Adrenal gland (tissue), 19 donors: ENCODE measurements at places on chromosomes 11 and 22. TPM values are rescaled to one million over a fixed set of nuclear protein-coding genes. Genes with fewer than 3 reads are reported as not detected.

Gene BCO2
- polyA plus RNA-seq: 40.4 TPM

DNA sequence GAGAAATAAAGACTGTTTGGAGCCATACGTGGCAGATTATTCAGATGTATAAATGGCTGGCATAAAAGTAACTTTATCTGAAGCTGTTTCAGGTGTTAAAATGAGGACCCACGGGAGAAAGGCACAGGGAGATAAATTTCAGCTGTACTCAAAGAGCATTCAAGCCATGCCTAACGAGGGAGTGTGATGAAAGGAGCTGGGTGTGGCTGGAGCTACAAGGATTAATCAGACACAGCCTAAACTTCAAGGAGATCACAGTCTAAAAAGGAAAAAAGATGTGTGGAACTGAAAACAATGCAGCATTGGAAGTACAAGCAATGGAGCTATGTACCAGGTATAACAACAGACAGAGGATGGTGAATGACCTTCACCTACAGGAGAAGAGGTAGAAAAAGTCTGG lies 120.8 kb upstream of the APOA1 start:
- DNase-seq: no peak

Gene ZBTB44
- polyA plus RNA-seq: 15.8 TPM

DNA sequence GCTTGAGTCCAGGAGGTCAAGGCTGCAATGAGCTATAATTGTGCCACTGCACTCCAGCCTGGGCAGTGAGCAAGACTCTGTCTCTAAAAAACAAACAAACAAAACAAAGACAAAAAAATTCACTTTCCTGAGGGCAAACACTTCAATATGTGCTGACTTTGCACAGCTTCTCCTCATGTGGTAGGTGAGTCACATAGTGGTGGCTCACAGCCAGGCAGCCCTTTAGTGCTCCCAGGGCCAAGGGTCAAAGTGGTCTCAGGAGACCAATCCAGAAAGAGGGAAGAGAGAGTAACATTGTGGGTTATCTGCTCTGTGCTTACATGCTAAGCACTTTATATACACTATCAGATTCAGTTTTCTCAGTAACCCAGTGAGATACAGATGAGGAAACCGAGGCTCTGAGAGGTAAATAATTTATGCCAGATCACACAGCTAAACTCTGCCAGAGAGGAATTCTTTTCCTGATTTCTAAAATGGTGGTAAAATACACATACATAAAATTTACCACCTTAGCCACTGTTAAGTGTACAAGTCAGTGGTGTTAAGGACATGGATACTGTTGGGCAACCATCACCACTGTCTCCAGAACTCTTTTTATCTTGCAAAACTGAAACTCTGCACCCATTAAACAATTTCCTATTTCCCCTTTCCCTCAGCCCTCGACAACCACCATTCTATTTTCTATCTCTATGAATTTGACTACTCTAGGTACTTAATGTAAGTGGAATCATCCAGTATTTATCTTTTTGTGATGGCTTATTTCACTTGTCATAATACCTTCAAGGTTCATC lies 231.7 kb upstream of the NARS2 start:
- DNase-seq: peak; percentile 61

- no peak for DNase-seq
These were observed 56.2 kb downstream of the RASSF10 start for GRCh38 chr11:13065200-13065787.

DNA sequence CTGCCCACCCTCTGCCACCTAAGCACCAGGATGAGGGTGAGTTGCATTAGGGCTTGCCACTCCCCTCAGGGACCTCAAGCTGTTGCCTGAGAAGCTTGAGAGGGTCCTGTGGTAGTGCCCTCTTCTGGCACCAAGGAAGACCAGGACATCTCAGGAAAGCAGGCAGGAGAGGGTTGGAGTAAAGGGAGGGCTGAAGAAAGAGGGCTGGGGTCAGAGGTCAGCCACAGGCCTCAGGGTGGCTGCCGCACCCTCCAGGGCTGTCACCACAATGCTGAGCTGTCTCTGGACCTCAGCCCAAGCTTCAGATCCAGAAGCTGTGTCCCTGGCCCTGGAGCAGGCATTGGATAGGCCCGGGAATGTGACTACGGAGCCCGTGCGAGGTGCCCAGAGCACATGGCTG lies 4.1 kb downstream of the SAC3D1 start:
- no peak for DNase-seq

DNA sequence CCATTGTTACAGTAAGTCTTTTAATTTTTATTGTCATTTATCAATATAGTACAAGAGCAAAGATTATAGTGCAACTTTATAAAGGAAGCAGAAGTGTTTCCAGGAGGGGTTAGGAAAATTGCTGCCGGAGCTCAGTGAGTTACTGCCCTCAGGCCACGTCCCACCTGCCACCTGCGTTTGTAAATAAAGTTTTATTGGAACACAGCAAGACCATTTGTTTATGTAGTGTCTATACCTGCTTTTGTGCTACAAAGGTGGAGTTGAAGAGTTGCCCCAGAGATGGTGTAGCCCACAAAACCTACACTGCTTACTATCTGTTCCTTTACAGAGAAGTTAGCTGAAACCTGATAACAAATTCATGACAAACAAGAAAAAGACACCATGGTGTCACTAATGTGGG lies 437.8 kb upstream of the B3GAT1 start:
- no peak for DNase-seq

- no peak for DNase-seq
These were observed 62.1 kb downstream of the LRP5 start for GRCh38 chr11:68374531-68374930.

- no peak for DNase-seq
These were observed 61.0 kb downstream of the LARGE1 start for GRCh38 chr22:33859311-33859710.

- peak; percentile 78 for DNase-seq
These were observed 28.2 kb downstream of the DBX1 start for GRCh38 chr11:20131788-20132666.

GRCh38 chr11:125166764-125167291 lies 2.3 kb downstream of the PKNOX2 start:
- DNase-seq: no peak

Gene LARGE1
- 14.6 TPM for polyA plus RNA-seq

GRCh38 chr22:23397613-23398567 lies 182.2 kb downstream of the IGLL1 start:
- DNase-seq: no peak

Gene TSPAN18
- 33.3 TPM for polyA plus RNA-seq

GRCh38 chr11:11993839-11994238 lies 14.6 kb downstream of the DKK3 start:
- DNase-seq: peak; percentile 65

- DNase-seq: no peak
These were observed 5.1 kb downstream of the GTPBP1 start for GRCh38 chr22:38710866-38711265.

- peak; percentile 65 for DNase-seq
These were observed 41.8 kb downstream of the TST start for GRCh38 chr22:36977401-36977861.

- no peak for DNase-seq
These were observed 1.0 kb downstream of the NLRP14 start for GRCh38 chr11:7021318-7021717.

DNA sequence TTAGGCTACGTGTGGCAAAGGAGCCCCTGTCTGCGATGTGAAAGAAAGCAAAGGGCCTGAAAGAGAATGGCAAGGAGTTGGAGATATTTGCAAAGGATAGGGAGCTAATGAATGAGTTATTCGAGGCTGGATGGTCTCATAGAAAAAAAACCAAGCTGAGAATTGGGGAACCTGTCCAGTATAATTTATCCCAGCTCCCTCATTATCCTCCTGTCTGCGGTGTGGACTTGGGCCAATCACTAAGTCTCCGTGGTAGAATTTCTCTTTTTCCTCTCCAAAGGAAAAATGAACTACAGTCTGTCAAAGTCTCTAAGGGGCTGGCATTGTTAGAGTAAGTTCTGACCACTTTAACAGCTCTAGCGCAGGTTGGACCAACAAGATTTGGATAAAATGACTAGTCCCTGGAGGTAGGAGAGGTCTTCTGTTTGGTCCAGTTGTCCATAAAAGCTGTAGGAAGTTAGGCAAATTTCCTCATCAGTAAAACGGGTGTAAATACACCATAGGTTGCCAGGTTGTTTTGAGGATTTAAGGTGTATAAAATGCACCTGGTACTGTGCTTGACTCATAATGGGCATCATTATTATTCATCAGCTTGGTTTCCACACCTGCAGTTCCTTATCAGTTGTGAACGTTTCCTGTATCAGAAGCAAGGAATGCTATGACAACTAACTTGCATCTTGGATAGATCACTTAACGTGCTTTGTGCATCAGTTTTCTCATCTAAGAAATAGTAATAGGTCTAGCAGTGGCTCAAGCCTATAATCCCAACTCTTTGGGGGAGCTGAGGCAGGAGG lies 10.3 kb upstream of the CDON start:
- no peak for DNase-seq

DNA sequence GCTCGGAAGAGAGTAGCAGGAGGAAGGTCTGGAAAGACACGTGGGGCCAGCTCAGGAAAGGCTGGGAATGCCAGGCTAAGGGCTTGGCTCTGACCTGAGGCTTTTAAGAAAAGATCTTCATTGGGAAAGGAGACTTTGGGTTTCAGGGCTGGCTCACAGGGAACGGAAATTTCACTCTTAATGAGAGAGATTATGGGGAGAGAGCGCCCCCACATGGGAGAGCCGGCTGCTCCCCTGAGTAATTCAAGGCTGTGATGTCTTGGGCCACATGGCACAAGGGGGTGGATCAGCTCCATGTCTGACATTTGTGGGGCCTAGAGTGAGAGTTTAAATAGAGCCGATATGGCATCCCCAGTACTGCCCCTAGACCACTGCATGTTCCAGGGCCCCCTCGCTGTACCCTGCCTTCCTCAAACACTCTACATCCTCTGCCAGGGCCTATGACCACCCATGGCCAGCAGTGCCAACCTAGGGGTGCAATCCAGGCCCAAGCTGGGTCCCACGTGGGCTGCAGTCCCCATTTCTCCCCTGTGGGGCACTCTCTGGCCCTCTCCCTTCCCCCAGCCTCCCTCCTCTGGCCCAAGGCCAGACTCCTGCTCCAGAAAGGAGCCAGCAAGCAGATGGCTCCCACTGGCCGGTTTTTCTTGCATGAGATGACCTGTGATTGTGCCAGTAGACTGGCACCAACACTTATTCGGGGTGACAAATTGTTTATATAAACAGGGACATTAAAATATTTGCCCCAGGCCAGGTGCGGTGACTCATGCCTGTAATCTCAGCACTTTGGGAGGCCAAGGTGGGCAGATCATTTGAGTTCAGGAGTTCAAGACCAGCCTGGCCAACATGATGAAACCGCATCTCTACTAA lies 75.2 kb downstream of the ISX start:
- no peak for DNase-seq

Gene SDHAF2
- 40.0 TPM for polyA plus RNA-seq

Gene FGF19
- not detected for polyA plus RNA-seq

GRCh38 chr11:63212742-63213141 lies 30.7 kb downstream of the SLC22A25 start:
- no peak for DNase-seq

Gene PNPLA5
- polyA plus RNA-seq: not detected

Gene PARVG
- 14.3 TPM for polyA plus RNA-seq

DNA sequence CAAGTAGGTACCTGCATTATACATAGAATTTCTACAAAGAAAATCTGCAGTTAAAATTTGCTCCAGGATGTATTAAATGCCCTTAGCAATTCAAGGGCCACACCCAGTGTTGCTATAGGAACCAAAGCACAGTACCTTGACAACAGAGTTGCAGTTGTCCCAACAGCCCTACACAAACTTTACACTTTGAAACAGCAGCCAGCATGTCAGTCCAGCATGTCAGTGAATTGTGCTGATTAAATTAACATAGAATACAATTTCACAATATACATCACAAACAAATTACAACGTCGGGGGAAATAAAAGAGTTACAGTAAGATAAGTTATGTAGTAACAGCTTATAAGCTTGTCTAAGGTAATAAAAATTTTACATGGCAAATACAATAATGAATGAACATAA lies 389.2 kb downstream of the SOX6 start:
- DNase-seq: no peak

Gene DDX6
- 17.6 TPM for polyA plus RNA-seq

GRCh38 chr22:49328118-49328475 lies 499.6 kb downstream of the BRD1 start:
- DNase-seq: no peak

Gene GAS2L1
- polyA plus RNA-seq: 33.1 TPM

Gene ENTHD1
- polyA plus RNA-seq: not detected

DNA sequence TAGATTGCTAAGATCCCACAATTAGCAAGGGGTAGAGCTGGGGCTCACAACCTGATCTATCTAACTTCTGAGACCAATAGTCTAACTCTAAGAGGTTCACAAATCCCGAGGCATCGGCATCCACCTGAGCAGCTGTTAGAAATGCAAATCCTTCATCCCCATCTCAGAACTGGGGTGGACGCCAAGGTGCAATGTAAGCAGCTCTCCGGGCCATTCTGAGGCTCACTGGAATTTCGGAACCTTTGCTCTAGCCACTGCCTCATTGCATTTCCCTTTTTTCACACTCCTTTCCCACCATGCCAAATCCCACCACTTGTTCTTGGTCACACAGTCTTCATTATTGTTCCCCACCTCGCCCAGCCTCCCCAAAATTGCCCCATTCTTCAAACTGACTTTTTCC lies 29.8 kb downstream of the MAML2 start:
- no peak for DNase-seq

Gene RAB3IL1
- polyA plus RNA-seq: 17.4 TPM

DNA sequence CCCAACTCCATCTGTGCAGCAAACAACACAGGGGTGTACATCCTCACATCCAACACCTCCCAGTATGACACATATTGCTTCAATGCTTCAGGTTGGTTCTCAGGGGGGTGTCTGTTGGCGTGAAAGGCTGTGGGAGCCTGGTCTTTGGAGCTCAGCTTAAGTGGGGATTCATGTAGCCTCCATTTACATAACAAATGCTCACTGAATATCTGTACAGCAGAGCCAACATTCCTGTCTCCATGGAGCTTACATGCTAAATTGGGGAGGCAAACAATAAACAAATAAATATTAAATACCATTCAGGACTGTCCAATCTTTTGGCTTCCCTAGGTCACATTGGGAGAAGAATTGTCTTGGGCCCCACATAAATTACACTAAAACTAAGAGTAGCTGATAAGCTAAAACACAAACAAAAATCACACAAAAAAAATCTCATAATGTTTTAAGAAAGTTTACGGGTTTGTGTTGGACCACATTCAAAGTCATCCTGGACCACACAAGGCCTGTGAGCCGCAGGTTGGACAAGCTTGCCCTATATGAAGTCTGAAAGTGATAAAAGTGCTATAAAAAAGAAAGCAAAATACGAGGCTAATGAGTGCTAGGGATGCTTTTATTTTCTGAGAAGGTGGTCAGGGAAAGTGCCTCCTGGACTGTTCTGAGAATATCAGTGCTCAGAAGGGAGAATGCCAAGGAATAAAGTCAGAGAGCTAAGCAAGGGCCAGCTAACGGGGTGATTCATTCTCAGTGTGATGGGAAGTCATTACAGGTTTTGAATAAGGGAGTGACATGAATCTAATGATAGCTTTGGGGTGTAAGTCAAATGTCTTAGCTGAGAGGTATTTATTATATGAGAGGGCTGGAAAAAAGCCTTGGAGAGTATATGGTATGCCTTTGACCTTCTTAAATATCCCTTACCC lies 41.6 kb downstream of the CD44 start:
- no peak for DNase-seq

Gene SAA4
- 4.2 TPM for polyA plus RNA-seq
